ENCODE measurements at places on chromosomes 12 and 14.
A peak's percentile ranks its signal among the peaks of the same experiment; 100 is the strongest.

- DNase-seq, result no peak
These were observed 6.8 kb upstream of the RNU7-1 start for GRCh38 chr12:6936636-6937480.

GRCh38 chr12:72246370-72246769, 25.8 kb upstream of the TRHDE start:
- DNase-seq, result no peak

DNA sequence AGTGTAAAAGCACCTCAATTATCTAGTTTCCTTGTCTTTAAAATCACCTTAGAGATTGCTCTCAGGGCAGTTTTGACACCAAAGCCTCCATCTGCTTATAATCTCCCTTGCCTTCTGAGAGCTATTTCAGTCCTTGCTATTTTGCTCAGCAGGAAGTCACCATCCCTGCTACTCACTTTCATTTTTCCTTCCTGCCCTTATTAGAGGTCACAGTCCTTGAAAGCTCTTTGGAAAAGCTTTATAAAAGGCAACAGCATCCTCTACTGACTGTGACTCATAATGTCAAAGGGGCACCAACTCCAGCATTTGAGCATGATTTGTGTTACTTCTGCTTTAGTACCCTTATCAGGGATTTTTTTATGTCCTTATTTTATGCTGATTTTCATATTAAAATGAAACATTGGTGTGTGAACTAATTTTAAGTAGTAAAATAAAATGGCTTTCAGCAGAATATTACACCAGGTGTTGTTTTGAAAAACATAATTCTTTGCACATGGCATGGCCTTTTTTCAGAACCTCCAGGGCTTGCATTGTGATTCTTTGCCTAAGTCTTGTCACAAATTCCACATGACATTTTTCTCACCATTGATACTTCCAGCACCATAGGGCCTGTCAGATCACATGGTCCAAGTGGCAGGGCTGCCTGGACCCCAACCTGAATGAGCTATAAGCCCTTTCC, 213.0 kb downstream of the ADAMTS20 start:
- no peak for DNase-seq

- DNase-seq, result no peak
These were observed 1.5 kb upstream of the PPP1CC start for GRCh38 chr12:110744151-110744571.

- DNase-seq, result no peak
These were observed 460.8 kb downstream of the TMEM117 start for GRCh38 chr12:44296624-44297197.

GRCh38 chr12:52581066-52581465, 7.4 kb upstream of the KRT74 start:
- no peak for DNase-seq

DNA sequence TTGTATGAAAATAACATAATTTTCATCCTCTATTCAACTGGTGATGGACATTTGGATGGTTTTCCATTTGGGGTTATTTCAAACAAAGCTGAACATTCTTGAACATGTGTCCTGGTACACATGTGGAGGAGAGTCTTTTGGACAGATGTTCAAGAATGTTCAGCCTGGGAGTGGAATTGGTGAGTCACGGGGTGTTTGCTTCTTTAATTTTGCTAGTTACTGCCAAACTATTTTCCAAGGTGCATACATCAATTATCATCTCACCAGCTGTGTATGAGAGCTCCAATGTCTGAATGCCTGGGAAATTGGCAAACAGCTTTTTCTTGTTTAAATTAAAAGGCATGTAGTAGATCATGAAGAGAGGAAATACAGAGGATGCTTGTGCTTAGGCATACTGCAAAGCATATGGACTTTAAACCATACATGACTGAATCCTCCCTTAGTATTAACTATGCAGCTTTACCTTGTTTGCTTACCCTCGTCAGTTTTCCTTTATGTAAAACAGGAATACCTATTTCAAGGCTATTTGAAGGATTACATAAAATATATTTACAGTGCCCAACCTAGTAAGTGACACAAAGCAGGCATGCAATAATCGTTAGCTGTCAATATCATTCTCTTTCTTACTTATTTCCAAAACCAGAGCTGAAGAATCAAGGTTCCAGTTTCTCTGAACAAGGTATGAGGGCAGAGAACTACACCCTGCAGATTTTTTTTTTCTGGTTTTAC, 152.1 kb downstream of the ITPR2 start:
- no peak for DNase-seq

GRCh38 chr14:23704890-23705289, 68.7 kb downstream of the DHRS2 start:
- no peak for DNase-seq

- no peak for DNase-seq
These were observed 171.2 kb downstream of the ERC1 start for GRCh38 chr12:1162081-1162760.

- DNase-seq, result no peak
These were observed 123.0 kb downstream of the RIMBP2 start for GRCh38 chr12:130593056-130593455.

GRCh38 chr12:64796205-64796845, 28.1 kb upstream of the TBC1D30 start:
- DNase-seq, result no peak

GRCh38 chr14:102913341-102914211, 8.9 kb upstream of the AMN start:
- no peak for DNase-seq

DNA sequence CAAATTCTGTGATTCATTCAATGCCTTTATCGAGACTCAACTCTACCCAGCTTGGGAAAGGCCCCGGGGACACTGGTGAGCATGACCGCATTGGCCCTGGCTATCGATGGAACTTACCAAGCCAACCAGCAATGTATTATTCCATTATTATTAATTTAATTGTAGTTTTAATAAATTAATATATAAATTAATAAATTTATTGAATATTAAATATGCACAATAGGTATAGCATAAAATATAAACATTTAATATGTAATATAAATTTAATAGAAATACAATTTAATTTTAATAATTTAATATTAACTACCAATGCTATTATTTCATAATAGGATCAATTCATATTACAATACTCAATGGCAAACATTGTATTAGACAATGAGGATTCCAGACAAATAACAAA, 163.4 kb downstream of the DPF3 start:
- no peak for DNase-seq

DNA sequence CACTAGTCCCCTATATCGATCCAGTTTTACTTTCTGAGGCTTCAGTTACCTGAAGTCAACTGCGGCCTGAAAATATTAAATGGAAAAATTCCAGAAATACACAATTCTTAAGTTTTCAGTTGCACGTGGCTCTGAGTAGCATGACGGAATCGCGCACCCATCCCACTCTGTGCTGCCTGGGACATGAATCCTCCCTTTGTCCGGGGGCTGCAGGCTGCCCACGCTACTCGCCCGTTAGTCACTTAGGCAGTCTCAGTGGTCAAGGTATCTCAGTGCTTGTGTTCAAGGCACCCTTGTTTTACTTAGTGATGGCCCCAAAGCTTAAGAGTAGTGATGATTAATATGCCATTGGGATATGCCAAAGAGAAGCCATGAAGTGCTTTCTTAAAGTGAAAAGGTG, 46.6 kb downstream of the LGMN start:
- no peak for DNase-seq

- no peak for DNase-seq
These were observed 484.3 kb downstream of the NAV3 start for GRCh38 chr12:78315028-78315427.

GRCh38 chr12:51687614-51688013, 96.6 kb downstream of the SCN8A start:
- no peak for DNase-seq

GRCh38 chr12:131720241-131720640, 9.4 kb downstream of the SFSWAP start:
- DNase-seq, result no peak

DNA sequence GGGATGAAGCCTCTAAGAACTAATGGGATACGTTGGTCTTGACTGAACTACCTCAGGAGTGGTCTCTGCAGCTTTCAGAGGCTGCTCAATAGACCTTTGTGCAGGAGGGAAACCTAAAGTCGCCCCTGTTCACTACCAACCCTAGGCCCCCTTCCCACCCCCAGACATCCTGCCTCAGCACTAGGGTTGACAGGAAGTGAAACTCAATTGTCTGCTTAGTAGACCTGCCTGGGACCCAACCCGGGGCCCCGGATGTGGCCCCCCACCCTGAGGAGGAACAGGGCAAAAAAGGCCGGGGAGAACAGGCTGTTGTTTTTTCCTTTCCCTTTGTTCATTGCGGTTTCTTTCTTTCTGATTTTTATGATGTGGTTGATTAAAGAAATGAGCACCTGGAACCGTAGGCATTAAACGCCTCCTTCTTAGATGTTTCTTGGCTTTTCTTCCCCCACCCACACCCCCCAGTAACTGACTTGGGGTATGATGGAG, 1.6 kb upstream of the DGKA start:
- DNase-seq, result peak; percentile 75

DNA sequence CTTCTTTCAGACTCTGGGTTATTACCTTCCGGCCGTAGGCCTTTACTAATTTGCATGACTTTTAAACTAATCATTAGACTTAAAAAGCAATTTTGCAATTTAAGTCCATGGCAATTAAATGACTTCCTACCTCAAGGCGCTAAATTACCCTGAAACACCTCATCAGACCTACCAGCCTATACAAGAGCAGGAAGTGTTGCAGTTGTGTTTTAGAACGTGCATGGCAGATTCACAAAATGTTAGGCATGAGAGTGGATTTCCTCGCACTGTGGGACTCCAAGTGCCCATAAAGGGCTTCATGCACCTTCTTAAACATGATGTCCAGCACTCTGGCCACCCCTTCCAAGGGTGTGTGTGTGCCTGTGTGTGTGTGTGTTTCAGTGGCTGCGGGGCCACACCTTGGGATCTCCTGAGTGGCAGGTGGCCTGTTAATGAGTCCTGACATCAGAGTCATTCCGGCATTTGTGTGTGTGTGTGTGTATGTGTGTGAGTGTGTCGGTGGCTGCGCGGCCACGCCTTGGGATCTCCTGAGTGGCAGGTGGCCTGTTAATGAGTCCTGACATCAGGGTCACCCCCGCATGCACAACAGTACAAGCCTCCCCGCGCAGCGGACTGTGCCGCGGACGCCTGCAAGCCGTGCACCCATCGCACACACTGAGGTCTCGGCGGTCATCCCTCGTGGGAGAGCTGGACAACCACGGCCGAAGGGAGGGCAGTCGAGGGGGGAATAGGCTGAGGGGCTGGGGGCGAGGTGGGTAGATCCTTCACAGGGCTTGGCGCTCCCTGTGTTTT, 900 bp downstream of the C2CD5 start:
- peak; percentile 13 for DNase-seq
